ENCODE measurements at places on chromosomes 2 and 18.
A peak's percentile ranks its signal among the peaks of the same experiment; 100 is the strongest.

DNA sequence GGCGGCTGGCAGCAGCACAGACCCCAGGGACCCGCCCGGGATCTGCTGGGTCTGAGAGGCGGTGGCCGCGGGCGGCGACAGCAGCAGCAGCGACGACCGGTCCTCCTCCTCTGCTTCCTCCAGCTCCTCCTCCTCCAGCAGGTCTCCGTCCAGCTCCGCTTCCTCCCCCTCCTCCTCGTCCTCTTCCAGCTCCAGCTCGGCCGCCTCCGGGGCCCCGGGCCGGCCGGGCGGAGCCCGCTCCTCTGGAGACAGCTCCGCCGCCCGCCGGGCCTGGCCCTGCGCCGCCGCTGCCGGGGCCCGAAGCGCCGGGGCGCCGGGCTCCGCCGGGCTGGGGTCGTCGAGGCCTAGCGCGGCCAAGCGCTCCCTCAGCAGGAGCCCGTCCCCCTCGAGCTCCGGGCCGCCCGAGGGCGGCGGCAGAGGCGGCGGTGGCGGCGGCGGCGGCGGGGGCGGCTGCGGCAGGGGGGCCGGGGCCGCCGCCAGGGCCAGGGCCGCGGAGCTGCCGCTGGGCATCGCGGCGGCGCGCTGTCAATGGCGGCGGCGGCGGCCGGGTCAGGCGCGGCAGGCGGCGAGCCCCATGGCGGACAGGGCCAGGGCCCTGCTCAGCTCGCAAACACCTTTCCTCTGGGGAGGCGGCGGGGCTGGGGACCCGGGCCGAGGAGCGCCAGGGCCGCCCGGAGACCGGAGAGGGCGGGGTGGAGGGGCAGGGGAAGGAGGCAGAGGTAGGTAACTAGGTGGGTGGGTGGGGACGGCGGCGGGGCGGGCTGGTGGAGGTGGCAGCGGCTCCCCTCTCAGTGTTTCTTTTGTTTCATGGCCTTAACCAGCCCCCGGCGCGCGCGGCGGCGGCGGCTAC is 445 bp downstream of the MEX3C start:
- no peak for DNase-seq

DNA sequence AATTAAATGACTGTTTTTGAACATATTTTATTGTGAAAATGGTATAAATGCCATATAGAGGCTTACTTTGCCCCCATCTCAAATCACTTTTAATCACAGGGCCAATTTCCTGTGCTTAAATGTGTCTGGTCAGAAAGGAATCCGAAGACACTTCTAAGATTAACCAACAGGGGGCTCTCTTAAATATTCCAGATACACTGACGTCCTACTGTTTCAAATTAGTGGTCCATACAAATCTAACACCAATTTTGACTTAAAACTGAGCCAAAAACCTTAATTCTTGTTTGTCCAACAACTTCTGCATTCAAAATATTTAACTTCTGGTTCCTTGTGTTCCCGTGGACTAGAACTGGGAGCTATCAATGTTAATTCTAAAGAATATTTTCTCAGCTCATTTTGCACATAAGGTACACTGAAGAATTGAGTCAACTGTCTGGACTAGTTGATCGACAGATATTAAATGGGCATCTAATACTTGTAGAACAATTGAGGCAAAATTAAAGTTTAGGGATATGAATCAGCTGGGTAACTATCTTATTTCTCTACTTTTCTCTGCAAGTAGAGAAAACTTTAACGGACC is 557.5 kb downstream of the ARHGAP15 start:
- no peak for DNase-seq

DNA sequence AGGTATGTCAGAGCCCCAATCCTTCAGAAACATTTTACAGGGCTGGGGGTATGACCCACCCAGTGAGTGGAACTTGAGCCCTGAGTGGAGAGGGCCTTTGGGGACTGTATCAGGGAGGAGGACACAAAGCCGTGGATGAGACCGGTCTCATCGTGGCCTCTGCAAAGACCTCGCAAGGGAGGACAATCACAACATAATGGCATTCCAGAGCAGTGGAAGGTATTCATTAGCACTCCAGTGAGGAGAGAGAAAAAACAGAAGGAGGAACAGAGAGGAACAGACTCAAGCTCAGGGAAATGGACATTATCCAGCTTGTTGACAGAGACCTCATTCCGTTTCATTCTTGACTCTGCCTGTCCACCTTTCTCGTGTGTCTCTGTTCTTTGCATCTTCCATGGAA is 38.8 kb upstream of the CTAGE1 start:
- DNase-seq = no peak

DNA sequence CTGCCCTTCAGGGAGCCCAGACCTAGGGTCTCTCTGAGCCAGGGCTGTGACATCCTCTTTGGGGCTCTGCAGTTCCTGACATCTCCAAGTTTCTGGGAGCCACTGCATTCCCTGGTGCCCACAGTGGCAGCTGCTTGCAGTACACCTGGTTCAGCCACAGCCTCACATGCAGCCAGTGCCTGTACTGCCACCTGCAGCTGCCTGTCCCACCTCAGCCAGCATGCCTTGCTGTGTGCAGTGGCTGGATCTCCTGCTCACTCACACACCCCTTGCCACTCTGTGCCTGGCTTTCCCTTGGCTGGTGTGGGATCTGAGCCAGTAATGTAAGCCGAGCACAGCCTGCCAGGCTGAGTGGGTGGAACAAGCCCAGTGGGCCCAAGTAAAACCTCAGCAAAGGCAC is 1288.7 kb downstream of the CNTNAP5 start:
- DNase-seq = no peak

DNA sequence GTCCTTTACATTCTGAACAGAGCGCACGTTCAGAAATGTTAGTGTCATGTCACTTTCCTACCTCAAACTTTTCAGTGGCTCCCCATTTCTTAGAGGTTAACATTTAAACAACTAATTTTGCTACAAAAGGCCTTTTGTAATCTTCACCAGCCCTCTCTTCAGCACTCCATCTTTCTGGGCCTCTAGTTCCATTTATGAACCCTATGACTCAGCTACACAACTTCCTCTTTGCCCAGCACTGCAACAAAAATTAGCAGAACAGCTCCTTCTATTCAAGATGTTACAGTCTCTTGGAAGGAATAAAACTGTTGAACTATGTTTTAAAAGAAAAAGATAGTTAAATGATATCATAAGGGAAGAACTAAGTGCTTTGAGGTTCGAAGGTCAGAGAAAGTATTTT is 139.9 kb downstream of the VWC2L start:
- no peak for DNase-seq

DNA sequence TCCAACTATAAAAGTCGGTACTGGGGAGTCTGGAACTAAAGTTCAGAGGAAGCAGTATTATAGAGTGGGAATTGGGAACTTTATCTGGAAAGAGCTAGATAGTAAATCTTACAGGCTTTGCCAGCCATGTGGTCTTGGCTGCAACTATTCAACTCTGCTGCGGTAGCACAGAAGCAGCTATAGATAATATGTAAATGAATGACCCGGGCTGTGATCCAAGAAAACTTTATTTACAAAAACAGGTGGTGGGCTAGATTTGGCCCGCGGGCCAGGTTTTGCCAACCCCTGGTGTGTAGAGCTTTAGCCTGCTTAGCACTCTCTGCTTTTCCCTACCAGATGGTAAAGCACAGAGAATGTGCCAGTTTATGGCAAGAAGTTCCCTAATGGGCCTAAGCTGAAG is 70.8 kb downstream of the TNP1 start:
- DNase-seq = no peak

GRCh38 chr2:239152239-239152915 is 248.4 kb downstream of the HDAC4 start:
- DNase-seq = no peak

DNA sequence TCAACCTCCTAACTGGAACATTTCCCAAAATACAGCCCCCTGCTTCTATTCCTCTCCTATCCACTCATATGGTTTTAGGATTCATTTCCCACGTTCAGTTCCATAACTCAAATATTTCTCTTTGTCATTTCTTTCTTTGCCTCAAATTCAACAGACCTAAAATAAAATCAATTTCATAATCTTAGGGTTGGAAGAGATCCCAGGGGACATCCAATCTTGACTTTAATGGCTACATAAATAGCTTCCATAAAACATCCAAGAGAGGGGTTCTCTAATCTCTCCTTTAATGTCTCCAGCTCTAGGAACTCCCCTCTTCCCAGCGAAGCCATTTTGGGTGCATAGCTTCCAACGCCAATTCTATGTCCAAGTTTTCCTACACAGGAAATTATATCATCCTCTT is 33.8 kb downstream of the RBKS start:
- DNase-seq = no peak

GRCh38 chr2:227862741-227863588 is 8.5 kb upstream of the DAW1 start:
- peak; percentile 64 for DNase-seq

DNA sequence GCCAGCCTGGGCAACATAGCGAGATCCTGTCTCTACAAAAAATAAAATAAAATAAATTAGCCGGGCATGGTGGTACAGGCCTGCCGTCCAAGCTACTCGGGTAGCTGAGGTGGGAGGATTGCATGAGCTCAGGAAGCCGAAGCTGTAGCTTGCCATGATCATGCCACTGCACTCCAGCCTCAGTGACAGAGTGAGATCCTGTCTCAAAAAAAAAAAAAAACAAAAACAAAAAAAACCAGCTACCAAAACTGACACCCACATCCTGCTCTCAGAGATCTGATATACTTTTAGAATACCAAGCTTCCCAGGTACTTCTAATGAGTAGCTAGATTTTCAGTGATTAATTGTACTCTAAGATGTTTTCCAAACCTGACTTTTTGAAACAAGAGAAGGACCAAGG is 74.0 kb downstream of the TTC27 start:
- DNase-seq = no peak

GRCh38 chr2:217393585-217394032 is 533.7 kb upstream of the TNP1 start:
- DNase-seq = peak; percentile 94

DNA sequence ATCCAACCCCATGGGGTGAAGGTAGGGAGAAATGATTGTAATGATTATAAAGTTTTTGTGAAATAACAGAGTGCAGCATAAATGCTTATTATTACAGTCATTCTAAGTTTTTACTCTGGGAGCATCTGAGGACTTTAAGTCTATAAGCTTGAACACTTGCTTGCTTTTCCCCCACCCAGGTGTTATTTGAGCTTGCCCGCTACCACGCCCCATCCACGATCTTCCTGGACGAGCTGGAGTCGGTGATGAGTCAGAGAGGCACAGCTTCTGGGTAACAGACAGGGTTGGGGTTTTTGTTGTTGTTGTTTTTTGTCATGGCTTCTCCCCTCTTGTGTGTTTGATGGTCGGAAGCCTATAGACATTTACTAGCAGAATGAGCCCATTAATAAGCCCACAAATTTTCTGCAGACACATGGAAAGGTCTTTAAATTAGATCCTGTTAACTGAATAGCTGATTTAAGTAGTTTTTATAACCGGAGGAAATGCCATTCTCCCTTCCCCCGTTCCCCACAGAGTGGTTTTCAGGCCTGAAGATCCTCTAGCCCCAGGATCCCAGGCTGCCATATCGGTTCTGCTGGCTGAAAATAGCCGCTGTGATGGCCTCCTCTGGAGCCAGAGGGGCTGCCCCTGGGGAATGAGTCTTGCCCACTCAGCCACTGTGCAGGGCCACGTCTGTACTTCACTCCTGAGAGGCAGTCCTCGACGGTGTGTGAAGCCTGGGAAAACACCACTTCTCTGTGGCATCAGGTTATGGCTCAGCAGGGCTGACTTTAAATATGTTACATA is 39.9 kb upstream of the ELOA2 start:
- no peak for DNase-seq

GRCh38 chr18:41058351-41059125 is 896.5 kb upstream of the PIK3C3 start:
- peak; percentile 35 for DNase-seq

DNA sequence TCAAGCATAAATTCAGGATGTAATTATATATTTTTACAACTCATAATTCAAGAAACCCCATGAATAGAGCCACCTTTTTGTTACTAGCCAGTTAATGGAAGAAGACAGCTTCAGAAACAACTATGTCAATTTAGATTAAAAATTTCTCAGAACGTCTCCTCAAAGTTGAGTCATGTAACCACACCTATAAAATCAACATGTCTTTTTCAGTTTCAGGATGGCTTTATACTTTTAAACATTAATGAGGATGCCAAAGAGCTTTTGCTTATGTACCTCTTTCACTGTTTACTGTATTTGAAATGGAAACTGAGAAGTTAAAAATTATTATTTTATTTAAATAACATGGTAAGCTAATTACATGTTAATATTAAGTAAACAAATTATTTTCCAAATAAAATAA is 280.1 kb downstream of the PTH2R start:
- DNase-seq = no peak

DNA sequence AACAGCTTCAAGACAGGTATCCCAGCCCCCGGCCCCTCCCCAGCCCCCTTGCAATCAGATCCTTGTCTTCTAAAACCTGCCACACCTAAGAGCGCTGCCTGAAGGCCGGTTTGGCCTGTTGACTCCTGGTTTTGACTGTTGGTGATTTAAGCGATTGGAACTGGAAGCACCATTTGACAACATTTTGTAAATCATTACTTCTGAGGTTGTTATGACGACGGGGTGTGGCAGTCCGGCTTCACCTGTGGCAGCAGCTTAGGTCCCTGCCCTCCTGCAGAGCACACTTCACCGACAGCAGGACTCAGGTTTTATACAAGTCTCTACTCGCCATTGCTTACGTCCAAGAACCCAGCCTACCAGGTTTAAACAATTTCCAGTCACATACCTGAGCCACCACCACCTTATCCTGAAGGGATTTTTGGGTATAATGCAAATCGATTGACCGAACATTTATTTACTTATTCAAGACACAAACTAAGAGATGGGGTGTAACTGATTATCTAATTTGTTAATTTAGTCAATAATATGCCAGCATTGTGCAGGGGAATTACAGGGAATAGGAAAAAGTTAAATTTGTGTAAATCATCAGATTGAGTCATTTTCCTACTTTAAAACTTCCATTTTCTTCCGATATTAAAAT is 707 bp upstream of the DGUOK start:
- no peak for DNase-seq

- no peak for DNase-seq
These were observed 59.3 kb upstream of the SPTBN1 start for GRCh38 chr2:54396798-54397197.

DNA sequence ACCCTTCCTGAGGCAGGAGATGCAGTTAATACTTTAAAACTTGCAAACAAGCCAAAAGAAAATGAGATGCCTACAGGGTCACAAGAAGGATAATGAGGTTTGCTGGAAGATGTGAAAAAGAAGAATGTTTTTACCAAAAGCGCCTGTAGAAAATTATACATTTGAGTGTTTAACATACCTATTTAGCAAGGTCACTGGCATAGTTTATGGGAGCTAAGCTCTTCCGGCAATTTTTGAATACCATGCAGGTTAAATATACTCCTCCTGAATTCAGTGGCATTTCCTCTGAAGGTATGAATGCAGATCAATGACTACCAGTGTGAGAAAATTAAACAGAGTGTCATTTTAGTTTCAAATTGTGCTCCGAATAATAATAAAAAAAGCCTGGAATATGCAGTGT is 21.2 kb upstream of the MAP3K20 start:
- DNase-seq = no peak

GRCh38 chr2:190582736-190583506 is 48.4 kb upstream of the NEMP2 start:
- DNase-seq = no peak

- DNase-seq = no peak
These were observed 85.2 kb upstream of the POU3F3 start for GRCh38 chr2:104768694-104769093.

GRCh38 chr2:66550826-66551225 is 115.9 kb downstream of the MEIS1 start:
- no peak for DNase-seq

- no peak for DNase-seq
These were observed 37.2 kb upstream of the BIN1 start for GRCh38 chr2:127143841-127144782.

All from retinal pigment epithelial cell (primary cell).